T1000 (cell line): ENCODE measurements at places on chromosomes 1 and 21.

- DNase-seq, result no peak
These were observed 230.4 kb downstream of the DNM3 start for GRCh38 chr1:172071746-172072145.

GRCh38 chr21:23951251-23951650 lies 1656.0 kb downstream of the MRPL39 start:
- DNase-seq, result no peak

DNA sequence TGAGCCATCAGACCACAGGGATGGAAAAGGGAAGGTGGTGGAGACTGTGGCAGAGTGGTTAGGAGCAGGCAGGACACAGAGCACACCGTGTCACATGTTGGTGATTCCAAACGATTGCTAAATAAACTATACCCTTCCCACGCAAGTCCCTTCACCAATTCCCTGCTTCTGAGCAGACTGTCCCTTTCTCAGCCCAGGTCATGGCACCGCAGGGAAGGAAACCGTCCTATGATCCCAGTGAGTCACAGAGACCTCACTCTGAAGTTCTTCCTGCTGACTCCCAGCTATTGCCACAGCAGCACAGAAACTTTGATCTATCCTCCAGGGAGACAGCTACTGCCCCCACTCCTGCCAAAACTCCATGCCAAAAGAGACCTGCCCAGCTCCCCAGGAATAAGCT lies 19.2 kb downstream of the RIMS3 start:
- DNase-seq, result no peak

DNA sequence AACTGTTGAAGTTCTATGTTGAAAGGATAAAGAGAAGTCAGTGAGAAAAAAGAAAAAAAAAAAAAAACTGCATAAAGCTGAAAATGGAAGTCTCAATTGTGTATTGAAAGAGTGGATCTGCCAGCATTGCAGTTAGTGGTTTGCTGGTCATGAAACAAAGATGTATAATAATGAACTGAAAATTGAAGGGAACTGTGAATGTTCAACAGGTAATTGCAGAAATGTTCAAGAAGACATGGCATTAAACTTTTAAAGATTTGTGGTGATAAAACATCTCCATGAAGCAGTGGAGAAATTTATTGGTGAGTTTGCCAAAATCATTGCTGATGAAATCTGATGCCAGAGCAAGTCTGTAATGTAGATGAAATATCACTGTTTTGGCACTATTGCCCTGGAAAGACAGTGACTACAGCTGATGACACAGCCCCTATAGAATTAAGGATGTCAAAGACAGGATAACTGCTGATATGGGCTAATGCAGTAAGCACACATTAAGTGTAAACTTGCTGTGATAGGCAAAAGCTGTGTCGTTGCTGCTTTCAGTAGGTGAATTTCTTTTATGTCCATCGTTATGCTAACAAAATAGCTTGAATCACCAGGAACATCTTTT lies 71.0 kb downstream of the RD3 start:
- DNase-seq, result no peak

DNA sequence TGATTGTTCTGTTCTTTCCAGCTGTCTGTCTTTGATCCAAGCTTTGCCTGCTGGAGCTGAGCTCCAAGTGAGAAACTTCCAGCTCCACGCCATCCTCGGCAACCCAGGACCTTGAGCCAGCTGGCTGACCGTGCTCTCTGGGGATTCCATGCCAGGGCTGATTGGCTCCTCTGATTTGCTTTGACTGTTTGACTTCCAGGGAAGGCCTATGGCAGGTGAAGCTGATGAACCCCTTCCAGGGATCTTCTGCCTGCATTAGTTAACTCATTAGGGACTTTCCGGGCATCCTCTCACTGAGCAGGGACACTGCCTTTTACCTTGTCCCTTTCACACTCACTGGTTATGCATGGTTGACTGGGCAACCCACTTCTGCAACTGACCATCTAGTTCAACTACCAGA lies 406.1 kb downstream of the RPS6KC1 start:
- DNase-seq, result no peak
